Amygdala (tissue), 56 donors: ENCODE measurements at places on chromosomes 11 and 22.
A peak's percentile ranks its signal among the peaks of the same experiment; 100 is the strongest.

DNA sequence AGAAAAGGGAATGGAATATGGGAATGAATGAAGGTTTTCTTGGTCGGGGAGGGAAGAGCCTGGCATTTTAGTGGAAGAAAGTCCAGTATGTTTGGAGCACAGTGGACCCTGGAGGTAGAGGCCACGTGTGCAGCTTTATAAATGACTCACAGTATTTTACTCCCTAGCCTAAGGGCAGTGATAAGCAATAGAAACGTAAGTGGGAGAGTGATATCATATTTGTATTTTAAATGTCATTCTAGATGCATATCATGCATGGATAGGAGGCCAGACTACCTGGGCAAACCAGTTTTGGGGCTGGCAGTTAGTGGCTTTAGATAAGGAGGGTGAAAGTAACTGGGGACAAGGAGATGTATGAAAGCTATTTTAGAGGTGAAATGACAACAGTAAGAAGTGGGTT is 174.1 kb downstream of the ARHGAP42 start:
- DNase-seq: no peak

- DNase-seq: no peak
These were observed 3.3 kb downstream of the PCF11 start for GRCh38 chr11:83159902-83160865.

DNA sequence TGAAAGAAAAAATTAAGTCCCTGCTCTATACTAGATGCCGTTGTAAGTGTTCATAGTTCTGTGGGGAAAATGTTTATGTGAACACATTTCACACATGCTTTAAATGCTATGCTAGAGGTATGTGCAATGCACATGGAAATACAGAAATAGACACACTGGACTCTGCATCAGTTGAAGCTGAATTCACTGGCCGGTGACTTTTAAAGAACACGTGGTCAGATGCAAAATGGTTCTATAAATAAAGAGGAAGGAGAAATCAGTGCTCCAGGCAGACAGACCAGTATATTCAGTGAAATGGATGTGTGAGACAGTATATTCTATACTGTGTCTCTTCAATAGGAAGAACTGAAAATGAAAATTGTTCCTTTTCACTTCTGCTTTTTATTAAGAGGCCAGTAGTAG is 29.9 kb downstream of the TRPC6 start:
- no peak for DNase-seq

GRCh38 chr11:12148882-12149281 is 38.5 kb downstream of the MICAL2 start:
- no peak for DNase-seq

- no peak for DNase-seq
These were observed 48.4 kb upstream of the POLD3 start for GRCh38 chr11:74543991-74544390.

- no peak for DNase-seq
These were observed 361.3 kb upstream of the MTNR1B start for GRCh38 chr11:92607969-92608722.

DNA sequence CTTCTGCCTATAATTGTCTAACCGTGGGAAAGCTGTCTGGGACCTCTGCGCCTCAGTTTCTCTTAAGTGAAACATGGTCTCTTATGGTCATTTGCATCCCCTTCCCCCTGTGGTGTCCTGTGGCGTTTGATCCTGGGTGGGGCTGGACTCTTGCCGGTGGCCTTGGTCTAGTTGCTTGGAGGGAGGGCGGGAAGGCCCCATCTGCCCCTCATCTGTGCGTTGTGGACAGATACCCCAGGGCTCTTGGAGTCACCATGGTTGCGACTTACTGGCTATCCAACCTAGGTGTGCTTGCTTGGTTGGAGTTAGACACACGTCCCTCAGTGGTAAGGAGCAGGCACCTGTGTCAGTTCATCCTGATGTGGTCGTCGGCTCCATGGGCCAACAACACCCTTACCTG is 15.2 kb downstream of the SHANK3 start:
- DNase-seq: no peak

- DNase-seq: peak; percentile 33
These were observed 751 bp downstream of the FIBIN start for GRCh38 chr11:26994631-26995095.

DNA sequence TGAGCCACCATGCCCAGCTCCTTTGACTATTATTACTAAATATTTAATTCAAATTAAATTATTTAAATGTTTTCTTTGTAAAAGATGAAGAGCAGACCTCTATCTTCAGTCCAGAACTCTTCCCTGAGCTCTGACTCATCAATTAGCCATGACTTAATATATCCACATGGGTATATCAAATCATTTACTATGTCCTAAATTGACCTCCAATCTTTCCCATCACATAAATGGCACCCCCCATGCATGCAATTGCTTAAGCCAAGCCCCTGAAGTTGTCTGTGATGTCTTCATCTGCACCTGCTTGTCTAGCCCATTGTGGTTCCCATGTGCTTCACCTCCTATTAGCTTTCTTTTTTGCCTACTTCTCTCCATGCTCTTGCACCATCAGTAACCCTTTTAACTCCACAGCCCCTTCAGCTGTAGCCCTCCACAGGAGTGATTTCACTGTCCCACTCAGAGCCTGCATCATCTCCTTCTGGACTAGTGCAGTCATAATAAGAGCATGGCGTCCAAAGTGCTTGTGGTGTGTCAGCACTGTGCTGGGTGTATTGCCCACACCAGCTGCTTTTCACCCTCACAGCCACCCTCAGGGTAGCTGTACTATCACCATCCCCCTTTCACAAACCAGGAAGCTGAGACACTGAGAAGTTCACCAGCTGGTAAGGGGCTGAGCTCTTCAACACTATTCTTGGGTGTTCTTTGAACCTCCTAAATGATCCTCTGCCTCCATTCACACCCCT is 11.8 kb upstream of the THY1 start:
- no peak for DNase-seq

- DNase-seq: no peak
These were observed 24.3 kb downstream of the NEU3 start for GRCh38 chr11:75013051-75013450.

DNA sequence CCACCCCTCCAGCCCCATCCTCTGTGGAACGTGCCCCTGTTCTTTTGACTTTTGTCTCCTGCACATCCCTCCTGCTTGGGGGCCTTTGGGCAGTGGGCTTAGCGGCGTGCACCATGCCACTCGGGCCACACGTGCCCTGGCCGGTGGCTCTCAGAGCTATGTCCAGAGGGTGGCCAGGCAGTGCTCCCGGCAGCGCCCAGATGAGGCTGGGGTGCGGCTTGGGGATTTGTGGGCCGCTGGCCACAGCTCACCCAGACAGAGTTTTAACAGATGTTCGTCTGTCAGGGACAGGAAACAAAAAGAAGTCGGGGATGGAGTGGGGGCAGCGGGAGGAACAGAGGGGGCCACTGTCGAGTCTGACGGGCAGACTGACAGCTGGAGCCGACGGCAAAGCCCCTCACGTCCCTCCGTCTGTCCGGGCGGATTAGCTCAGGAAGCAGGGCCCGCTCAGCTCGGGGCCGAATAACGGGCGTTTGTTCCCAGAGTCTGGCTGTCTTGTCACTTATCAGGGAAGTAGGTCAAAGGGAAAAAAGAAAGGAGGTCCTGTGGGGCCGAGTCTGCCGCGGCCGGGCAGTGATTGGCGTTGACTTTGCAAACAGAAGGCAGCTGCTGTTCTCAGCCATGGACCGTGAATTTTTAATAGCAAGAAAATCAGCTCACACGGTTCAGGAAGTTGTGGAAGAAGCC is 61.6 kb downstream of the LRP5 start:
- DNase-seq: peak; percentile 33

DNA sequence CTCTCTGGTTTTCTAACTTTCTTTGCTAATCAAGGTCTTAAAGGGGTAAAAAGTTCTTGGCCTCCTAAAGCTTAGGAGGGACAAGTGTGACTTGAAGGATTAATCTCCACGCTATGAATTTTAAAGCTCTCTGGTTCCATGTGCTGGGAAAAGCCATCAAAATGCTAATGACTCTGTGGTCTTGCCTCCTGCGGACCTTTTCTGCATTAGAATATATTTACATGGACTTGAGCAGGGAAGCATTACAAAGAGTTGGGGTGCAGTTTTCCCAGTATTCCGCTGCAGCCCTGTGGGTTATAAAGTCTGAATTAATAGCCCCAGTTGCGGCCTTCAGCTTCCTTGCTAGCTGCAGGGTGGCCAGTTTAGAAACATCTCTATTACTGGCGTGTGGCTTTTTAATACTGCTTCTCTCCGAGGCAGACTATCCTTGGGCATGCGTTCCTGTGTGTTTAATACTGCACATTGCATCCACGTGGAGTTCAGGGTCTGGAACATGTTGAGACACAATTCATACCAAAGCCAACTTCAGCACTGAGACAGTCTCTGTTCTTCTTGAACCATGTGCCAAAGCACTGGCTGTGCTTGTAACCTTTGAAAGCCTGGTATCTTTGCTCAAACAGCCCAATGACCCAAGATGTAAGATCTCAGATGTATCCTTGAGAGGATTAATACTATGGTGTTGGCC is 27.3 kb downstream of the TSPAN18 start:
- DNase-seq: no peak

DNA sequence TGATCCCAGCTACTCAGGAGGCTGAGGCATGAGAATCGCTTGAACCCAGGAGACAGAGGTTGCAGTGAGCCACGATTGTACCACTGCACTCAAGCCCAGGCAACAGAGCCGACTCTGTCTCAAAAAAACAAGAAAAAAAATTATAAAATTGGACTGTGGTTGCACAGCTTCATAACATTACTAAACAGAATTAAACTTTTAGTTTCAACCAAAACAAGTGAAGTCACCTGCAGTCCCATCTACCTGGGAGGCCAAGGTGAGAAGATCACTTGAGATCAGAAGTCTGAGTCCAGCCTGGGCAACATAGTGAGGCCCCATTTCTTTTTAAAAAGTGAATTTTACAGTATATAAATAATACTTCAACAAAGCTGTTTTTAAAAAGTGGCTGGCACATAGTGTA is 47.8 kb upstream of the CD5 start:
- DNase-seq: no peak

- no peak for DNase-seq
These were observed 105.7 kb upstream of the AKIP1 start for GRCh38 chr11:8805296-8805695.

DNA sequence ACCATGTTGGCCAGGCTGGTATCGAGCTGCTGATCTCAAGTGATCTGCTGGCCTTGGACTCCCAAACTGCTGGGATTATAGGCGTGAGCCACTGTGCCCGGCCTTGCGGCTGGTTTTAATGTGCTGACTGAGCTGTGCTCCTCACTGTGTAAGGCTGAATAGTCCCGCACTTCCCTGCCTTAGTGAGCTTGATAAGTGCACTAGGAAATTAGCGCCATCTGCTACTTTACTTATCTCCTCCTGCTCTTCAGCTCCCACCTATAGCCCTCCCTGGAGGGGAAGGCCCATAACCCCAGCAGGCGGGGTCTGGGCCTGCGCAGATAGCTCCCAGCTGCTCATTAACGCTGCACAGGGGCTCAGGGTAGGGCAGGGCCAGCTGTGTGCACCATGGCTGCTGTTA is 49.4 kb downstream of the CLMP start:
- DNase-seq: no peak

DNA sequence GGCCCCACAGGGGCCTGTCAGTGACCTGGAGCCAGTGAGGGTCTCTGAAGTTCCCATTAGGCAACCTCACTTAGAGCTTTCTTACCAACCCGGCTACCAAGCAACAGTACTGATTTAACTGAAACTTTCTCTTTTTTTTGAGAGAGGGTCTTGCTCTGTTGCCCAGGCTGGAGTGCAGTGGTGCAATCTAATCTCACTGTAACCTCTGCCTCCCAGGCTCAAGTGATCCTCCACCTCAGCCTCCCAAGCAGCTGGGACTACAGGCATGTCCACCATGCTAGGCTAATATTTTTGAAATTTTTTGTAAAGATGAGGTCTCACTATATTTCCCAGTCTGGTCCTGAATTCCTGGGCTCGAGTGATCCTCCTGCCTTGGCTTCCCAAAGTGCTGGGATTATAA is 42.5 kb downstream of the ARFGAP3 start:
- no peak for DNase-seq
